ENCODE measurements at places on chromosomes 11 and 22.

- no peak for DNase-seq
Measured at GRCh38 chr11:134751031-134751585, 339.1 kb upstream of the B3GAT1 start.

DNA sequence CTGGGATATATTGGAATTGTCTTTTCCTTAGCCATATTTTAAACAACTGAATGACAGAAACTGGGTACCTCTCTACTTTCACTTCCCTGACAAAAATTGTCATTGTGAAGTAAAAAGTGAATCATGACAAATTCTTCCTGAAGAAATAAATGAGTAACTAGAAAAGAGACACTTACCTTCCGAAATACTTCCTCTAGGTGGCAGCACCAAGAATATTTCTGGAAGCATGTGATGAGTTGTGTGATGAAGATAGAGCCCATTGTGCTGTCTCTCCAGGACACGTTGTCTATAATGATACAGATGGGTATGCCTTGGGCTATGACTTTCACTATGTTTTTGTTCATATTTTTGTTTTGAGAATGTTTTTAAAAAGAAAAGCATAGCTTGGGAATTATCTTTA lies 21.5 kb downstream of the CASP4 start:
- DNase-seq: peak; percentile 17

DNA sequence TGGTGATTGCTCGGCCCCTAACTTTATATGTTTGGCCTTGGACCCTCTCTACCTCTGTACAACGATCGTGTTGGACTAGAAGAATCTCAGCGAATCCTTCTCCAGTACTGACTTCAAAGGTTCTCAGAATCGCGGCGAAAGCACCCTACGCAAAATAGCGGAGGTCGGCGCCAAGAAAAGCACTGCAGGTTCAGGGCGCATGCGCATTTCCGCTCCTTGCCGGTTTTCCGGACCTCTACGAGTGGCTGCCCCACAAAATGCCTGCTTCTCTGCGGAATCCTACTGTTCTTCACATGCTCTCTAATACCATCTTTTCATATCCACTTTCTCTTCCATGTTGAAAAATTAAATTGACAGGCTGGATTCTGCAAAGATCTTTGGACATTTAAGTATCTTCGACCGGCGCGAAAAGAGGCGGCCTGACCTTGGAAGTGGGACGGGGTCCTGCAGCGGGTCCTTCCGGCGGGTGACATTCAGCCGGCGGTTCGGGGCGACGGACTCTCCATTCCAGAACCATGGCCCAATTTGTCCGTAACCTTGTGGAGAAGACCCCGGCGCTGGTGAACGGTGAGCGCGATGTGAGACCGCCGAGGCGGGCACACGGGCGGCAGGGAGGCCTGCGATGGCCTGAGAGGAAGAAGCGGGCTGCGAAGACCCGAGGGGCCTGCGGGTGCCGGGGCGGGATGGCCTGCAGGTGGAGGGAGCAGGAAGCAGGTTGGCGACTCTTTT lies at the start of gene ATP5MG:
Gene ATP5MG (plus strand): TSS at position 456 of the 729 bp plus-strand sequence. CDS start 60 bp downstream, at position 516.
- DNase-seq: peak; percentile 75

GRCh38 chr11:19829109-19829837 lies 116.6 kb downstream of the NAV2 start:
- no peak for DNase-seq

GRCh38 chr11:116930177-116930576 lies 92.8 kb upstream of the APOA1 start:
- DNase-seq: no peak

GRCh38 chr11:68146704-68147474 lies 25.7 kb upstream of the CHKA start:
- peak; percentile 100 for DNase-seq

GRCh38 chr22:20089226-20089976 lies 9.4 kb downstream of the DGCR8 start:
- no peak for DNase-seq
